A549 treated with RU486 at 1 μM for 4 hours (cell line): ENCODE measurements at places on chromosomes 3 and 15. TPM values are rescaled to one million over a fixed set of nuclear protein-coding genes. Genes with fewer than 3 reads are reported as not detected.

Gene NFKBIZ
- total RNA-seq: 3.9 to 7.8 TPM (median 5.9 TPM) in 5 replicates

Gene CPNE9
- total RNA-seq: 0.08 to 0.27 TPM (median 0.18 TPM) in 4 of 5 replicates, not detected in the other

Gene ARRDC4
- total RNA-seq: 0.17 to 0.34 TPM (median 0.23 TPM) in 5 replicates

Gene NEIL1
- 1.1 to 2.6 TPM (median 2.4 TPM) in 5 replicates for total RNA-seq

Gene ADAMTS17
- total RNA-seq: 0.03 to 0.09 TPM (median 0.07 TPM) in 3 of 5 replicates, not detected in the others

Gene SLC28A1
- 0.07 TPM in 1 of 5 replicates, not detected in the others for total RNA-seq

Gene PLSCR2
- not detected in 5 replicates for total RNA-seq

Gene SAMMSON
- total RNA-seq: not detected in 5 replicates

Gene CACNA1D
- 0.42 to 0.97 TPM (median 0.81 TPM) in 5 replicates for total RNA-seq

Gene POLQ
- 6.1 to 7.4 TPM (median 6.3 TPM) in 5 replicates for total RNA-seq

Gene TIMP4
- 10.4 to 13.4 TPM (median 11.3 TPM) in 5 replicates for total RNA-seq

Gene RLBP1
- total RNA-seq: not detected in 5 replicates

Gene TRH
- total RNA-seq: not detected in 5 replicates

Gene XCR1
- total RNA-seq: not detected in 5 replicates

Gene FEZF2
- total RNA-seq: not detected in 5 replicates

Gene PPP1R14D
- total RNA-seq: 0.28 to 0.38 TPM in 2 of 5 replicates, not detected in the others

Gene MESP1
- 2.1 to 6.8 TPM (median 6.1 TPM) in 5 replicates for total RNA-seq

Gene PEX5L
- not detected in 5 replicates for total RNA-seq
